B cell (primary cell): ENCODE measurements at places on chromosomes 3 and 15. TPM values are rescaled to one million over a fixed set of nuclear protein-coding genes. Genes with fewer than 3 reads are reported as not detected.

The SOX14 gene
- not detected in 2 replicates for total RNA-seq

The ERICH6 gene
- total RNA-seq = 0.44 TPM in 1 of 2 replicates, not detected in the other

The SPESP1 gene
- 0.22 and 1.1 TPM in 2 replicates for total RNA-seq

The ST8SIA2 gene
- not detected in 2 replicates for total RNA-seq

The ITPKA gene
- 0.22 TPM in 1 of 2 replicates, not detected in the other for total RNA-seq

The HHATL gene
- not detected in 2 replicates for total RNA-seq

The SCN10A gene
- not detected in 2 replicates for total RNA-seq

The RPUSD3 gene
- 60.7 and 62.1 TPM in 2 replicates for total RNA-seq

The ARL14 gene
- total RNA-seq = 0.32 and 0.89 TPM in 2 replicates

The RGMA gene
- total RNA-seq = not detected in 2 replicates

The ANKUB1 gene
- not detected in 2 replicates for total RNA-seq

The GREM1 gene
- not detected in 2 replicates for total RNA-seq

The GNAT1 gene
- total RNA-seq = not detected in 2 replicates

The CCR3 gene
- not detected in 2 replicates for total RNA-seq

The CYP19A1 gene
- total RNA-seq = not detected in 2 replicates

The ACOX2 gene
- not detected in 2 replicates for total RNA-seq

The FANCD2OS gene
- total RNA-seq = not detected in 2 replicates

The TUSC7 gene
- total RNA-seq = not detected in 2 replicates

The CLEC3B gene
- 0.34 TPM in 1 of 2 replicates, not detected in the other for total RNA-seq

GRCh38 chr3:45965653-45966052 is 22.4 kb downstream of the CXCR6 start:
- no peak for DNase-seq

DNA sequence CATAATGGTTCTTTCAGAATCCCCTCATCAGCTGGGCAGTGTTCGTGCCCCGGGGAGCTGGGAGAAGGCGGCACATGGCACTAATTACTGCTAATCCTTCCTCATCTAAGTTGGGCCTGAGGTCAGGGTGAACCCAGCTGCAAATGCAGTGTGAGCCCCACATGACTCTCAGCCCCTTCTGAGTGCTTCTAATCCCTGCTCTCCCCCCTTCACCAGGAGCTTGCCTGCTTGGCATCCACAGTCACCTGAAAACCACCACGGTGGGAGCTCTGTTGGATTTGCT is 455 bp upstream of the TRPM1 start:
- no peak for DNase-seq

DNA sequence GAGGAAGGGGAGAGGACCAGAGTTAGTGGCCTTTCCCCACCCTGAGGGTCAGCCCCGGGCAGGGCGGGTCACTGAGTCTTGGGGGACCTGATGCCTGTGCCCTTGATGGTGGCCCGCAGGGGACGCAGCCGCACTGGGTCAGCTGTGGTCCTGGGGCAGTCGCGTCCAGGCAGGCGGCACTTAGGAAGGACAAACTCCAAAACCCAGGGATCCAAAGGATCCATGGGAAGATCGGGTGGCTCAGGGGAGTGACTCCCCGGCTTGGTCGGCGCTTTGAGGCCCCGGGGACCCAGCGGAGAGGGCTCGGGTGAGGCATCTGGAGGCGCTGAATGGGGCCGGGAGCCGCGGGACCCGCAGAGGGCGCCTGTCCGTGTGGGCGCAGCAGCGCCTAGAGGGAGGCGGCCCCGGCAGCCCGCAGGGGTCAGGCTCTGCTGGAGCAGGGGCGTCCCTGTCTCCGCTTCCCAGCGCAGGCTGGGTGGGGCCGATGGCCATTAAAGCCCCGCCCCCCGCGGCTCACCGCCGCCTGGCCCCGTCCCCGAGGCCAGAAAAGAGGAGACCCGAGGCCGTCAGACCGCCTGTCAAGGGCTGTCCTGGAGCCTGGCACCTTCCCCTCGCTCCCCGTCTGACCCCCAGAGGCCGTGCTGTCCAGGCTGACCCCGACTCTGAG is 17.5 kb downstream of the CIDEC start:
- DNase-seq = peak; percentile 57

- no peak for DNase-seq
These were observed 326.7 kb downstream of the LSAMP start for GRCh38 chr3:116118475-116119169.

DNA sequence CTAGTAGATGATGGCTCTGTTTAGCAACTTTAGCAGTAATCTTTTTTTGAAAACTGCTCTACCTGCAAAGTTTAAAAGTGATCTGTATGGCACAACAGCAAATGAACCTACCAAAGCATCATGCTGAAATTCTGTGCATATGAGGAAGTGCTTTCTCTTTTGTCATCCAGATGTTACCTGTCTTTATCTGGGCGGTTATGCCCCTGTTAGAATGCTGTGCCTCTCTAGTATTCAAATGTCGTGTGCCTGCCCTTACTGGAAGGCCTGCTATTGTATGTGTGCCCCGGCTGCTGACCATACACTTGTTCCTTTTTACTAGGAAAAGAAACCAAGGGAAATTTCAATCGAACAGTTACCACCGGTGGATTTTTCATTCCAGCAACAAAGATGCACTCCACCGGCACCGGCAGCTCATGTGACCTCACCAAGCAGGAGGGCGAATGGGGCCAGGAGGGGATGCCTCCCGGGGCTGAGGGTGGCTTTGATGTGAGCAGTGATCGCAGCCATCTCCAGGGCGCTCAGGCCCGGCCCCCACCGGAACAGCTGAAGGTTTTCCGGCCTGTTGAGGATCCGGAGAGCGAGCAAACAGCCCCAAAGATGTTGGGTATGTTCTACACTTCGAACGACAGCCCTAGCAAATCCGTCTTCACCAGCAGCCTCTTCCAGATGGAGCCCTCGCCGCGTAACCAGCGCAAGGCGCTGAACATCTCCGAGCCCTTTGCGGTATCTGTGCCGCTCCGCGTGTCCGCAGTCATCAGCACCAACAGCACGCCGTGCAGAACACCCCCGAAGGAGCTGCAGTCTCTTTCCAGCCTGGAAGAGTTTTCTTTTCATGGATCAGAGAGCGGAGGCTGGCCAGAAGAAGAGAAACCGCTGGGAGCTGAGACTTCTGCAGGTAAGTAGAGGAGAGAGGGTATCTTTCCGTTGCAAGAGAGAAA is 61.6 kb downstream of the TMEM39A start:
- peak; percentile 12 for DNase-seq

GRCh38 chr3:100871306-100871705 is 121.9 kb downstream of the ABI3BP start:
- no peak for DNase-seq

- peak; percentile 57 for DNase-seq
These were observed 9.8 kb downstream of the SCG5 start for GRCh38 chr15:32651229-32651837.

DNA sequence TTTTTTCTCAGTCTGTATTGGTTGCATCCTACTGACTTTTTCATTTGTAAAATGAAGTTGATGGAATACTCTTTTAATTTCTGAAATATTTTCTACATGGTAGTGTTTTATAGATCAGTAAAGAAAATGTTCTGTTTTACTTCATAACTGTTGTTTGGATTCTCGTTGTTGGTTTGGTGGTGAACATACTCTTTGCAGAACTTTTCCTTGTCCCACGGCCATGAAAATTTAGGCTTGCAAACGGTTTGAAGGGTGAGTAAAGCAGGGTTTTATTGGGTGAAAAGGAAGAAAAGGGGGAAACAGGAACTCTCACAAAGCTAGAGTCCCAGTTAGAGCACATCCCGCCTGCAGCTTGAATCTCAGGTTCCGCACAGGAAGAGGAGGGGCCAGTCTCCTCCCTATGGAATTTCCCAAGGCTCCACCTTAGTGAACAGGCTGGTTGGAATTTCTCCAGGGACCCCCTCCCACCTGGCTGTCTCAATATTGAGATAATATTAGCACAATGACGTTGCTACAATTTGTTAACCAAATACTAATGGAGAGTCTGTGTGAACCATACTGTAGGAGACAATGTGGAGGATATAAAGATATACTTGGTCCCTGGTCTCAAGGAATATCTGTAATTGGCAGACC is 5.6 kb downstream of the PDCD6IP start:
- no peak for DNase-seq

DNA sequence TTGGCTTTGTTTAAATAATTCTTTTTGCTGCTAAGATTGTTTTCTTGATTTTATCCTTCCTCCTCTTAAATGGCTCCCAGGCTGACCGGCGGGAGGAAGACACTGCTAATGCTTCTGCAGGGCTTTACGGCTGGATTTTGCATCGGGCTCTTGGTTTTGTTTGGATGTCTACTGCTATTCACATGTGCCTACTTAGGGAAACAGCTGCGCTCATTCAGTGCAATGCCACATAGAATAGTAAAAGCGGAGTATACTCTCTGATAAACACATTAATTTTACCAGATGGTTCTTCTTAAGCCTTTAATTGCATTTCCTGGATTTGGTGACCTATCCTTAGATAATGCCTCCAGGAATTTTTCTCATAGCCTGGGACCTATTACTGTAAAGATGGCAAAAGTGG is 146.6 kb downstream of the THSD4 start:
- DNase-seq = no peak

GRCh38 chr3:121663171-121663847 is 2.6 kb upstream of the HCLS1 start:
- no peak for DNase-seq

DNA sequence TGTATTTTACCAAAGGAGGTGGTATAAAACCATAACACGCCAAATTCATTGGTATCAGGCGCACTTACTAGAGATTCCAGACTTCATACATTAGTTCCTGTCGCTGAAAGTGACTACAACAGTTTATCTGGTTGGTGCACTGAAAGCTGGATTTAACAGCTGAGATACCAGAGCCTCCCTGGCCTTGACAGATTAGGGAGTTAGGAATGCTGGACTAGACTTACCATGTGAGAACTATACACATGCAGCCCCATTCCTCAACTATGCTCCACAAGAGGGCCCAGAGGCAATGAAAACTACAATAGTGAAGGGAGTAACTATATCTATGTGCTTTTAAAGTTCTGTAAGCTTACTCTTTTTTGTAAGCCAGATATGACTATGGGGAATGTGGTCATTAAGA is 174.4 kb downstream of the STAG1 start:
- no peak for DNase-seq

GRCh38 chr3:473033-473800 is 276.7 kb downstream of the CHL1 start:
- DNase-seq = no peak

GRCh38 chr3:177852001-177852807 is 654.9 kb upstream of the TBL1XR1 start:
- no peak for DNase-seq

DNA sequence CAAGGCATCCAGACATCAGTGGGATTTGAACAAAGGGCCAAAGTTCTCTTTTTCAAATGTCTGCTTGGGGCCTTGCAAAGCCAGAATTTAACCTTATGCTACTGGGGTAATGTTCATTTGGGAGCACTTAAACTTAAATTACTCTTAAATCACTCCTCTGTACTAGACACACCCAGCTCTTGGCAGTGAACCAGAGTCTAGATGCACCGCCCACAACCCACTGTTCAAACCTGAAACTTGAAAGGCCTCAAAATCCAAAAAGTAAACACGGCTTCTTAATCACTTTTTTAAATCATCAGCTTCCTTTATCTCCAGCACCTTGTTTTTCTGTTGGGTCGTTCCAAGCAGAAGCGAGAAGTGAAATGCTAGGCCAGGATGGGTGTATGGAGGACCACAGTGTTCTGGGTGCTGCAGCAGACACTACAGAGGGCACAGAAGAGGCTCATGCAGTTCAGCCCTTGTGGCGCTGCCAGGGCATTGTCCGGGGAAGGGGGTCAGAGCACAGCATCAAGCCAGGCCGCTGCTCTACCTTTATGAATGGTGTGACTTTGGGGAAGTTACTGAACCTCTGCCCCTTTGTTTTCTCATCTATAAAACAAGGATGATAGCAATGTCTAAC is 28.8 kb downstream of the MECOM start:
- DNase-seq = no peak

- DNase-seq = no peak
These were observed 117.0 kb upstream of the MANF start for GRCh38 chr3:51268132-51268531.

DNA sequence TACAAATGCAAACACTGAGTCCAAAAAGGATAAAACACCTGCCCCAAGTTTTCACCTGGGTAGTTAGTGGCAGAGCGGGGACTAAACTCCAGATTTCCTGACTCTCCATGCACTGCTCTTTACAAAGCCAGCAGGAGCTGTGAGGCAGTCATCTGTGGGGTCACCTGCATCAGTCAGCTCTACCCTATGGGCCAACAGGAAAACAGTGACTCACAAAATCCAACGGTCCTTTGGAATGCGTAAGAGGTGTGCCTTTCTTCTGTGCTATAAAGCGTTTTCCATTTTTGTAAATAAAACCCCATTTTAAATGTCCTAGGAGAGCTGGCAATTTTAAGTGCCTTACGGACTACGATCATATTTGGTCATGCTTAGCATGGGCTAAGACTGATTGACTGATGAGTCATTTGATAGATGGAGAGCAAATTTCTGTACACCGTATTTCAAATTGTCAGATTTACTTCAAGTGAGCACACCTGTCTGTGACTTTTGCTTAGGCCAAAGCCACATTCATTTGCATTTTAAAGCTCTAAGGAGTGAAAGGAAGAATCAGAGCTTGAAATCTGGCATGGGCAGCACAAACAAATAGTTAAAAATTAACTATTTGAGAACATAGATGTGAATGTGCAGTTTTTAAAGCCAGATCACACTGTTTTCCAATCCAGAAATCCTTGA is 4.4 kb upstream of the COL8A1 start:
- no peak for DNase-seq

DNA sequence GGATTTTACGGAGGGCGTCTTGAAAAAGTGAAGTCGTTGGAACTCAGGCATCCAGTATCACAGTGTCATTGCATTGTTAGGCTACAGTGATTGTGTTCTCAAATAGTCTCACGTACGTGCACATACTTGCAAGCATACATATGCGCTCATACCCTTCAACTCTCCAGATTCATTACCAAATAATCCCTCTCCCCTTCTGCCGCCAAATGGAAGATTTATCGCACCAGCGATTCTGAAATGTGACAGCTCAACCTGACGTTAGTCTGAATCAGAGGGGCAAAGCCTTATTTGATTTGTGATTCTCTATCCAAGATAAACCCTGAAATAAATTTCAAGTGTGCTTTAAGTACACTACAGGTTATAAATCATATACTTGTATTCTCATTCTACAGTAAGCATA is 119.4 kb downstream of the GADL1 start:
- DNase-seq = no peak

GRCh38 chr15:79644091-79644490 is 212.0 kb downstream of the MINAR1 start:
- DNase-seq = no peak
